ENCODE measurements at places on chromosomes 12 and 14.

GRCh38 chr14:75196468-75196867, 20.1 kb upstream of the TMED10 start:
- no peak for DNase-seq

GRCh38 chr12:3990501-3991280, 117.5 kb upstream of the PARP11 start:
- no peak for DNase-seq

DNA sequence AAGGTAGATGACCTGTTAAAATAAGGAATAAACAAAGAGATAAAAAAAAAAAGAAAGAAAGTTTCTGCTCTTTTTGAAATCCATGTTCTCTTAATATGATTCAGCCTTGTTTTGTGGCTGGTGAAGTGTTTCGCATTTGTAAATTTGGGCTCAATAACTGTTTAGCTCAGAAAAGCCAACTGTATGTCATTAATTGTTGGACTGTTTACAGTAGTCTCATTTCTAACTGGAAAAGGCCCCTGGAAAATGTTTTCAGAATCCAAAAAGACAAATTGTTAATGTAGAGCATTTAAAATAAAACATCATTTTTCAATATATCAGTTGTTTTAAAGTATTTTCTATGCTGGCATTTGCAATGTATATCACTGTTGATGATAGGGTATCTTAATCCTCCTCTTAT, 47.4 kb upstream of the DYRK2 start:
- no peak for DNase-seq

DNA sequence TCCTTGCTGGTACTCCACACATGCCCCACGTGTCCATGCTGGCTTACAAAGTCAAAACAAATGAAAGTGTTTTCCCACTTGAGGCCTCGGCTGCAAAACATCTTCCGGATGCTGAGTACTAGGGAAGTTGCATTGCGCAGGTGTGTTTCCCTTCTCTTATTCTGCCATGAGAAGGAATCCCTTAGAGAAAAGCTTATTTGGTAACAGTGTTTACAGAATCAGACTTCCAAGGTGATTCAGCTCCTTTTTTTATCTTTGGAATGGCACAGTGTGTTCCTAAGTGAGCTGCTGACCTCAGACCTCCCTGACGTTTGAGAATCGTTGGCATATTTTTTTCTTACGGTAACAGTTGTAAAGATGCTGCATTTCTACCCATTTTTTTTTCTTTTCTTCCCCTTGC, 211.3 kb downstream of the ESR2 start:
- no peak for DNase-seq

- no peak for DNase-seq
These were observed 511 bp downstream of the ANO6 start for GRCh38 chr12:45216230-45216982.

- DNase-seq = no peak
These were observed 1.9 kb downstream of the SSH1 start for GRCh38 chr12:108855284-108856169.

DNA sequence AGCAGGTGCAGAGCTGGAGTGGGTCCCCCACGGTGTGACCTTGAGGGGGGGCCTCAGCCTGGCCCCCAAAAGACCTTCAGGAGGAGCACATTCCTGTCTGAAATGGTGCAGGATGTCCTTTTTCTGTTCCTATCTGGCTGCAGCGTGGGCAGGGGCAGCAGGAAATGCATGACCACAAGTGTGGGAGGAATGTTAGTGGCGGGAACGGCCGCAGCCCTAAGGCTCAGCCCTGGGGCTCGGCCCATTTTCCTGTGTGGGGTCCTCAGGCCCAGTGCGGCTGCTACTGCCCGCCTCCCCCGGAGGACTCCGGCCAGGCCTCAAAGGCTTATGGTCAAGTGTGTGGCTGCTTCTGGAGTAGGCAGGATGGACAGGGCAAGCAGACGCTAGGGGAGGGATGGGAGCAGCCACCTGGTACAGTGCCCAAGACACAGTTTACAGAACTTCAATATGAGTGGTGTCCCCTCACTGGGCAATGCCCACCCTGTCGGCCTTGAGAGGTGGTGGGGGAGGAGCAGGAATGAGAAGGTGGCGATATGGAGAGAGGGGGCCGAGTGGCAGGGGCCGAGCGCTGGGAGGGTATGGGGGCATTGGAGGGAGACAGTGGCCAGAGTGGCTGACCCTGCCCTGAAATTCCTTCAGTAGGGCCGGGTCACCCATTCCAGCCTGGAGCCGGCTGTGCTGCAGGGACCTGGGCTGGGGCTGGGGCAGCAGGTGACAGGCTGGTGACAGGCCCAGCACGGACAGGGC, 137.4 kb downstream of the CALM1 start:
- DNase-seq = no peak

- no peak for DNase-seq
These were observed 50.7 kb downstream of the TMTC1 start for GRCh38 chr12:29733060-29733459.

DNA sequence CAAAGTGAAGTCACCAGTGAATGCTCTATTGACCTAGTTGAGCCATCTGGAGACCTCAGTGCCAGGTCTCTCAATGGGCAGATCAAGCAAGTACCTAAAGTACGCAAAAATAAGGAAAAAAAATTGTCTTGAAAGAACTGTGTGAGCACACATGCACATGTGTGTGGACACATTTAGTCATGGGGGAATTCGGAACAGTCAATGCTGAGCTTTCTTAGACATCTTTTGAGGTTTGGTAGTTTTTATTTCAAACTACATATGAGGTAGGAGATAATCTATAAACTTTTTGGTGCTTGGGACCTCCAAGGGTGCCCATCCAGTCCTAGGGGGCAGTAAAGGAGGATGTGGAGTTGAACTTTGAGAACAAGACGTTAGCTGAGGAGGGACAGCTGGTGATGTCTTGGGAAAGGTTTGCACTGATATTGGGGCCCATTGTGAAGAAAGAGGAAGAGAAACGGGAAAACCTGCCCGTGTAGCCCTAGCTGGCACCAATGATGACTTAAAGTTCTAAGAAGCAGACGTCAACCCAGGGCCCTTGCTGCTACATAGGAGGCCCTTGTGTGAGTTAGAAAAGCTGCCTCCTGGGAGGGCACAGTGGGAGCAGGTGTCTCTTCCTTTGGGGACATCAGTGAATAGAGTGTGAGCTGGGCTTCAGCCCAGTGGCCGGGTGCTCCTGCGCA, 124.4 kb downstream of the NT5DC3 start:
- no peak for DNase-seq

DNA sequence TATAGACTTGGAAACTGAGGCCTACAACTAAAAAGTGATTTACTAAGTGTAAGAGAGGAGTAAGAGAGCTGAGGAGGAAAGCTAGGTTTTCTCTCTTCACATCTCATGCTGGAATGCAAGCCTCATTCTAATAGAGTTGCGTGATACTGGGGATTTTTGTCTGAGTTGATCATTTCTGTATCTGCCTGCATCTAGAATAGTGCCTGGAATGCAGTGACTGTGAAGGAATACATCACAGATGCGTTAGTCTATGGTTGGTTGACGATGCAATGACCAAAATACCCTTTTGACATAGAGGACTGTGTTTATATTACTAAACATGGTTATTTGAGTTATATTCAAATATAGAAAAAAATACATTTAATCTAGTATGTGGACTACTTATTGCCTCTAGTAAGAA, 9.2 kb upstream of the TMEM117 start:
- no peak for DNase-seq

GRCh38 chr14:35446450-35446849, 41.9 kb upstream of the NFKBIA start:
- DNase-seq = no peak

DNA sequence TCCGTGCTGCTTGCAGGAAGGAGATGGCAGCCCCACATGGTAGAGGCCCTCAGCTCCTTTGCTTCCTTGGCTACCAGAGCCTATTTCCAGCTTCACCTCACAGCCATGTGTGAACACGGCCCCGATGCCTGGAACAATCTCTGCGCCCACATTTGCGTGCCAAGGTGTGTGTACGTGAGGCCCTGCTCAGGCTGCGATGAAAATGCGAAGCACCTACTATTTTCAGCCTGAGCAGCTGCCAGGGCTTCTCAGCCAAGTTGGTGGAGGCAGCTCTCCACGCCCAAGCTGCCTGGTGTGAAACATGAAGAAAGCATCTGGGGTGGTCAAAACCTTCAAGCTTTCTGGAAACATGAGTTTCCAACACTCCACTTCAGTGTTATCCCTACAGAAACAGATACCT, 177.8 kb upstream of the EGLN3 start:
- no peak for DNase-seq

DNA sequence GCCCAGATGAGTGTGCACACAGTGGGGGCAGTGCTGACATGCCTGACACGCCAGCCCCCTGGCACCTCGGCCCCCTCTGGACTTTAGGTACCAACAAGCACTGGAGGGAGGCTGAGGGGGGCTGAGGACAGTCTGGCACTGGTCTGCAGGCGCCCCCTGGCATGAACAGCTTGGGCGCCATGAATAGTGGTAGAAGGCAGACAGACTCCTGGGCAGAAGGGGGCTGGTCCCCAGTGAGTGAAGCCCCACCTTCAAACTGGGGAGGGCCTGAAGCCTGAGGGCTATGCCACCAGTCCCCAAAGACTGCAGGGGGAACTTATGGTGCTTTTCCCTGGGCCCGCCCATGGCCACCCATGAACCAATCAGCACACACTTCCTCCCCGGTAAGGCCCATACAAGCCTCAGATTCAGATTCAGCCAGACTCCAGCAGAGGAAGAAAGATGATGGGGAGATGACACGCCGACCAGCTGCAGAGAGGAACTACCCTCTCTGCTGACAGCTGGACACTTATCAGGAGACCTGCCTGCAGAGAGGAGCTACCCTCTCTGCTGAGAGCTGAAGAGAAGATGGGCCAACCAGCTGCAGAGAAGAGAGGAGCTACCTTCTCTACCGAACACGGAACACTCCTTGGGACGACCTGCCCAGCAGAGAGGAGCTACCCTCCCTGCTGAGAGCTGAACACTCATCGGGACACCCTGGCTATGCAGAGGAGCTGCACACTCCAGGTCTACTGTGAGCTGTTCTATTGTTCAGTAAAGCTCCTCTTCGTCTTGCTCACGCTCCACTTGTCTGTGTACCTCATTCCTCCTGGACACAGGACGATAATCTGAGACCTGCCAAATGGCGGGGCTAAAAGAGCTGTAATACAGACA, 324.5 kb downstream of the PCNX1 start:
- no peak for DNase-seq

GRCh38 chr14:96754845-96755184, 42.4 kb upstream of the VRK1 start:
- DNase-seq = no peak

- no peak for DNase-seq
These were observed 14.5 kb downstream of the FBXL14 start for GRCh38 chr12:1579651-1580435.

DNA sequence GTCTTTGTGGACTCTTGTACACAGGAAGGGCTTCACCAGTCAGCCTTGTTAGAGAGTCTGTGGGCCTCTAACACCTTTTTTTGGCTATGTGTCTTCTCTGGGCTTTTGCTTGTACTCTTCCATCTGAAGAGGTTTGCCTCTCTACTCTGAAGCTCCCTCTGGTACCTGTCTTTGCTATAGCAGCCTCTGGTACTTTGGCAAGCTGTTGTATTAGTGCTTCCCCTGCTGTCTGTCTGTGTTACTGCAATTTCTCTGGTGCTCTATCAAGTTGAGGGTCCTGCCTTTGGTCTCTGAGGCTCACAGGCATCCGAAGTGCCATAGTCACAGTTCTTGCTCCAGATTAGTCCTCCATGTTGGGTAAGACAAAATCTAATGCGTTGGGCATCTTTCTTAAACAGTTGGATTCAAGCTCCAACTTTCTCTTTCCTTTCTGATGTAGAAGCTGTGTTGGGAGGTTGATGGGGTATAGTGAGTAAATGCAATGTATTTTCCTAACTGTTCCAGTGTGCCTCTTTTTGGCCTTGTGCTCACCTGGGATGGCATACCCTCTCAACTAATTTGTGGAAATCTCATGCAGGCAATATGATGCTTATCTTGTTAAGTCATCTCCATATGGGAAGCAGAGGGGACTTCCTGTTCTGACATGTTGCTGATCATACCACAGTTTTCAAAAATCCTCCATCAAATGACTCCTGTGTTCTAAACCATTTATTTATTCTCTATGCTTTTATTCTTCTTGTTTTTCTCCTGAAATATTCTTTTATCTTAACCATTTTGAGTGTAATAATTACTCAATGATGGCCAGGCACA, 88.8 kb downstream of the ATF7IP start:
- DNase-seq = peak; percentile 4

DNA sequence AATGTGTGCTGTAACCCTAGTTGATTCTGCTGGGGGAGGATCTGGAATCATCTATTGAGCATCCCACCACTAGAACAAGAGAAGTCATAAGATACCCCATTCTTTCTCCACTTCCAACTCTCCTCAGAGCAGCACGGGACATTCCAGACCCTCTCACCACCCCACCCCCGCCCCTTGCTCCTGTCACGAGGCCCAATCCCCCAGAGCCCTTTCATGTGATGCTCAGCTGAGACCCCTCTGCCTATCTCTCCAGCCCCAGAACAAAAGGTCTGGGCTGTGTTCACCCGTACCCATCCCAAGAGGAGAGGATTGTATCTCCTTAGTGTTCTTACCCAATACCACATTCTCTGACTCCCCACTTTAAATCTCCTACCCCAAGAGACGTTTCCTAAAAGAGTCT, 602 bp downstream of the PMEL start:
- DNase-seq = no peak

- no peak for DNase-seq
These were observed 257.7 kb downstream of the BTG1 start for GRCh38 chr12:91887957-91888356.

- no peak for DNase-seq
These were observed 9.3 kb upstream of the GYS2 start for GRCh38 chr12:21613931-21614330.

- no peak for DNase-seq
These were observed 79.9 kb downstream of the HECTD1 start for GRCh38 chr14:31127690-31128089.

DNA sequence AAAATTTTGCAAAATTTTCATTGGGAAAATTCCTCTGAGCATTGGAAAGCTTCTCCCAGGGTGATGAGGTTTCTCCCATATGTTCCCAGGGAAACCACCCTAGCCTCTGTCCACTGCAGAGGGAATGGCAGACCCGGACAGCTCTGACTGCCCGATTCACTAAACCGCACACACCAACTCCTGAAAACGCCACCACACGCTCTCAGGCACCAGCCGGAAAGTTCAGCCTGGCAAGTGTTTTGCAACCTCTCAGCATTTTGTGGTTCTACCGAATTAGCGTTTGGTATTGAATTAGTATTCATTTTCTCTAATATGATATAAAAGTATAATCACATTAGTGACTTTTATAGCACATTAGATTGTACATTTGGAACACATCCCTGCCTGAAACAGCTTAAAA, 213.4 kb downstream of the PHETA1 start:
- DNase-seq = no peak

Data from non-pigmented ciliary epithelial cell (primary cell).